Activated CD4-positive, alpha-beta T cell treated with anti-CD3 and anti-CD28 coated beads for 48 hours (primary cell): ENCODE measurements at places on chromosomes 12 and 14.

- DNase-seq = no peak
These were observed 65.1 kb upstream of the CPM start for GRCh38 chr12:68998041-68998440.

GRCh38 chr12:2101771-2102170 lies 49.0 kb downstream of the CACNA1C start:
- no peak for DNase-seq

DNA sequence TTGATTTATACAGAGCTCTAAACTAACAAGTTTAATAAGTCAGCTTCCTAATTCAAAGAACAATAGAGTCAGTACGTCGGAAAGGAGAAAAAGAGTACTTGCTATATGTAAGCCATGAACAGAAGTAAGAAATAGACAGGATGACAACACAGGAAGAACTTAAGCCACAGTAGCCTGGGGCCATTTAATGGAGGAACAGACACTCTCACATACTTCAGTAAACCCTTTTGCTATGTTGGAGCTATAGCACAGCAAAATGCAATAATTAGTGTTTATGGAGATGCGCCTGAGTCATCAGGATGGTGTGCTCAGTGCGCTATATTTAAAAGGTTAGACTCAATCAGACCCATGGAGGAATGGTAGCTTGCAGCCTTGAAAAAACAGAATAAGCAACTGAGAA lies 61.0 kb downstream of the SRGAP1 start:
- no peak for DNase-seq

DNA sequence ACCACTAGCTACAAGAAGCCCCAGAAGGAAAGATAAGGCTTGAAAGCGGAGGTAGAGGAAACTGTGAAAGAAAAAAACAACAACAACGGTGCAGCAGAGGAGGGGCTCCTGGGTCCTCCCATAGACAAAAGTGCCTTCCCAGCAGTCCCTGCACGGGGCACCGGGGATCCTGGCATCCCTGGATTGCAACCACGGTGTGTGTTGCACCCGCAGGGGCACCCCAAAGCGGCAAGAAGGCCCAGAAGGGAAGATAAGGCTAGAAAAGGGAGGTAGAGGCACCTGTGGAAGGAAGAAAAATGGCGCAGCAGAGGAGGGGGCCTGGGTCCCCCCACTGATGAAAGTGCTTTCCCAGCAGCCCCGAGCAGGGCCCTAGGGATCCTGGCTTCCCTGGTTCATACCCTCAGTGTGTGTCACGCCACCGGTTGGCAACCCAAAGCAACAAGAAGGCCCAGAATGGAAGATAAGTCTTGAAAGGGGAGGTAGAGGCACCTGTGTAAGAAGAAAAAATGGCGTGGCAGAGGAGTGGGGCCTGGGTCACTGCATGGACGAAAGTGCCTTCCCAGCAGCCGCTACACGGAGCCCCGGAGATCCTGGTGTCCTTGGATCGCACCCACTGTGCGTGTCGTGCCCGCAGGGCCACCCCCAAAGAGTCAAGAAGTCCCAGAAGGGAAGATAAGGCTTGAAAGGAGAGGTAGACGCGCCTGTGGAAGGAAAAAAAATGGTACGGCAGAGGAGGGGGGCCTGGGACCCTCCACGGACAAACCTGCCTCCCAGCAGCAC lies 281.0 kb downstream of the ALG10 start:
- no peak for DNase-seq

- no peak for DNase-seq
These were observed 64.5 kb downstream of the GALNT16 start for GRCh38 chr14:69324341-69324931.

GRCh38 chr14:73283608-73284379 lies 46.5 kb downstream of the PAPLN start:
- DNase-seq = no peak

DNA sequence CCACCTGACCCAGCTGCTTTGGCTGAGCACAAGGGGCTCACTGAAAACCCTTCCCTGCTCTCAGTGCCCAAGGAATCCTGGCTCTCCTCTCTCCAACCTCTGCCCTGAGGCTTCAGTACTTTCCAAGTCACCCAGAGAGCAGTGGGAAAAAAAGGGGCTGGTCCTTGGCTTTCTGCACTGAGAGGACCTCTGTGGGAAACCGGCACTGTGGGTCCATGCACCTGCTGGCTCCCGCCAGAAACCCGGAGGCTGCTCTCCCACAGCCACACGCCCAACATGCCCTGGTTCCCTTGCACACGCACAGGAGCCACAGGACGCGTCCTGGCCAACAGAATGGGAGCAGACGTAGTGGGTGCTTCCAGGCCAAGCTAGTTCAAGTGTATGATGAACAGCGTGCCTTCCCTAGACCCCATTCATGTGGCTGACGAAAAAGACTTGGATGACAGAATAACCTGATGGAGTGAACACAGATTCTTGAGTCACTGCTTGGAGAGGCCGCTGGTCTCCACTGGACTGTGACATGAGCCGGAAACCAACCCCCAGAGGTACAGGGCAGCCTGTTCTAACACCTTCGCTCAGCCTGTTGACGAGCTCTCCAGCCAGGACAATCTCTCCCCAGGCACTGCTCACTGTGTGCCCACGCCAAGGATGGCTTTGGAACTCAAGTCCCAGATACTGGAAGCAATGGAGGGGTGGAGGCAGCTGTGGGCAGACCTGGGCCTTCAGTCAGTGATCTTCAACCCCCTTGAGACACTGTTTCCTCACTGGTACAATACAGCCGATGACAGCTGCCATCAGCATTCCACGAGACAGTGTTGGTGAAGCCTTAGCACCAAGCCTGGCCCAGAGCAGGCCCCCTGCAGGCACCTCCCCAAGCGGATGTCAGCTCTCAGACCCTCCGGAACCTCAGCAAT lies 87.7 kb downstream of the ITPK1 start:
- DNase-seq = no peak

DNA sequence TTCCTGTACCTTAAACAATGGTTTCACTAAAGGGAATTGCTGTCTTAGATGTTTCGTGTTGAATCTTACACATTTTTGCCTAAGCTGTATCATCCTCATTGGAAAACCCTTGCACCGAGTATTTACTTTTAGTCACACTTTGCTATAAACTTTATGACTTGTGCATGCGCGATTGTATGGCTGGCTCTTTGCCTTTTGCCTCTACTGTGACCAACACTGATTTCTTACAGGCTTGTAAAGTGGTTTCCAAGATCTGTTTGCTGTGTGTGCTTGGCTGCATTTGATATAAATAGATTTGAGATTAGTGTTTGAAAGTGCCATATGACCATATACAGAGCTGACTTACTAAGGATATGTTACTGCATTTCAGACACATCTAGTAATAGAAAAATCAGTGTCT lies 40.5 kb downstream of the RASSF3 start:
- DNase-seq = no peak

- DNase-seq = no peak
These were observed 1.1 kb downstream of the ARHGAP5 start for GRCh38 chr14:32078023-32078857.

GRCh38 chr14:95132760-95133159 lies 24.6 kb downstream of the DICER1 start:
- DNase-seq = no peak

DNA sequence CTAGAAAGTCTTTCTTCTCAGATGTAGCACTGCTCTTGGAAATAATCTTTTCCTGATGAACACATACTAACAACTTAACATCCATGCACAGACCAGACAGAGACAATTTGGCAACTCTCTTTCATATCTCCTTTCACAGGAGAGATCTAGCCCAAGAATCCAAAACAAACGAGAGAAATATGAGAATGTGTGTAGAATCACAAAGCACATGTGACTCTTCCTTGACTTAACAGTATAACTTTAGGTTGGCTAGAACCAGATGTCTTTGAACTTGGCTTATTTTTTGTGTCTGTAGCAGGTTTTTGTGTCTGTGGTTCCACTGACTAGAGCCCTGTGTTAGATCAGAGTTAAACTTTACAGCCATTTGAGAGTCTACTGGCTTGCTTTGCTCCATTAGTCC lies 114.2 kb downstream of the STXBP6 start:
- DNase-seq = no peak

DNA sequence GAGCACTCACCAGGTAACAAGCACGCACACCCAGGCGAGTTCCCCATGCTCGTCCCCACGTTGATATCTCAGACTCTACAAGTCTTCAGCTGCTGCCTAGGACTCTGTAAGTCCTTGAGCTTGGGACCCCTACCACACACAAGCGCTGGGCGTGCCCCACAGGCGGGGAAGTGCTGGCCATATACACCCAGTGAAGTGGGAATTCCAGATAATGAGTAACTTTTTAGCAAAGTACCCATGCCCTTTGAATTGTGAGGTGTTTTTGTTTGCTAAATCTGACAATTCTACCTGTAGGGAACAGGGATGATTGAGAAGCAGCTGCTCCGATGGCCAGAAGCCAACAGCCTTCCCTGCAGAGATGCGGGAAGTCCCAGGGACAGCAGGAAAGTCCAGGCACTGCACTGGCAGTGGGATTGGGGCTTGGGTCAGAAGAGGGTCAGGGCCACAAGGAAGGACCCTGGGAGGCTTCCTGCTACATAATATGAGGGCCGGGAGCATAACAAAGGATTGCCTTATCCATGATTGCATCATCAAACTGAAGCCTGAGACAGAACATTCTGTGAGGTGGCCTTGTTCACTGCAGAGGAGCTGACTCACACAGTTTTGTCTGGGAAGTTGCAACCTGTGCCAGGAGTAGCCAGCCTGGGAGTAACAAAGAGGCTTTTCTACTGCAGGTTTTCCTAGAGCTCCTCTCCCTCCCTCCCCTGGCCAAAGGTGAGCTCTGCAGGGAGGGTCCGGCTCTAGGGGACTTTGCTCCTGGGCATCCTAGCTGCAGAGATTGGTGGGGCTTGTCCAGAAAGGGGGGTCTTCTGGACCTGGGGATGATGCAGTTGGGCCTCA lies 13.2 kb upstream of the SERPINA3 start:
- DNase-seq = no peak

- DNase-seq = no peak
These were observed 28.2 kb downstream of the RAP1B start for GRCh38 chr12:68638721-68639395.

DNA sequence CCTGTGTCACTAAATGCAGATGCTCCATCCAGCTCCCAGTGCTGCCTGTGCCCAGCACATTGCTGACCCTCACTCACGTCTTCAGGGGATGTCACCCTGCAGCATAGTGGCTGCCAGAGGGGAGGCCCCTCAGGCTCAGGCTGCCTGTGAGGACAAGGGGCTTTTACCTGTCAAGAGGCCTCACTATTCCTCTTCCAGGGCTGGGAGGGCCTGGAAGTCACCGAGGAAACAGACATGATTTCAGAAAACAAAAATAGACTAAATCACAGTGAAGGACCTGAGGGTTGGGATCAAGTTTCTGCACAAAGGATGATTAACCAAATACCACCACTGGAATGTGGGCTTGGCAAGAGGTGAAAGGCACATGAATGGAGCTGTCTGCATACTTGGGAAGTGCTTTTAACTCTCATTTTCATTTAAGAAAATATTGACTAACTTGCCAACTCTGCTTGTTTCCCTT lies 1202.3 kb downstream of the BCL11B start:
- DNase-seq = no peak

DNA sequence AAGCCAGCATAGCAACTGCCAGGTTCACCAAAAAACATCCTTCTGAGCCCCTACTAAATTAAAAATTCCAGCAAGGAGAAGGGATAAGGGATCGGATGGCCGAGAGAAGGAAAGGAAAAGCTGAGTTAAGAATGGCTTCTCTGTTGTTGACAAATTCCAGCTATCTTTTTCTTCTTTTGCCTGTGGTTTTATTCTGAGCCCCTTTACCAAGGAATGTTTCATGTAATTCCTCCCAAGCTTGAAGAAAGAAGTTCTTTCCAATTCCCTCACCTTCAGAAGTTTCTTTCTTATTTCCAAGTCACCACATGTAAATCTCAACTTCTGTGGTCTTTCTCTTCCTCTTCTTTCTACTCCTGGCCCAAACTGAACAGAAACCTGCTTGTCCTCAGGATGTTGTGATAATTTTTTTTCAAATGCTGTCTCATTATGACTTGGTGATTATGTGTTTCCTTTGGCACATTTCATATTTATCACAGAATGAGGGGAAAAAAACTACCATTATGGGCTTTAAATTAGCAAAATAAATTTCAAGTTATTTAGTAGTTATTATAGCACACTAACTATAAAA lies 40.0 kb downstream of the FGD6 start:
- no peak for DNase-seq

DNA sequence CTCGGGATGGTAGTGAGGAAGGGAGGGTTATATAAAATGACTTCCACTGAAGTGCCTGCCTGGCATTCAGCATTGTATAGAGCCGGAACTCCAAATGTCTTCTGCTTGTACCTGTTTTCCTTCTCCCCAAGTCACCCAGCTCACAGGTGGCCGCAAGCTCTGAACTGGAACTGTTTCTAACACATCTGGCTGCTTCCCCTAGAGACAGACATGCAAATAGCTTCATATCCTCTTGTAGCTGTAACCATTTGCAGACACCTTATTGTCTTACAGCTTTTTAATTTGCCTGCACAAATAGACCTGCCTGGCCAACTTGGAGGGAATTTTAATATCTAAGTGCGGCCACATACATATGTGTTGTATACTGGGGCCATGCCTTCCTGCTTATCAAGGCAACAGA lies 126.0 kb downstream of the CHST11 start:
- DNase-seq = no peak

DNA sequence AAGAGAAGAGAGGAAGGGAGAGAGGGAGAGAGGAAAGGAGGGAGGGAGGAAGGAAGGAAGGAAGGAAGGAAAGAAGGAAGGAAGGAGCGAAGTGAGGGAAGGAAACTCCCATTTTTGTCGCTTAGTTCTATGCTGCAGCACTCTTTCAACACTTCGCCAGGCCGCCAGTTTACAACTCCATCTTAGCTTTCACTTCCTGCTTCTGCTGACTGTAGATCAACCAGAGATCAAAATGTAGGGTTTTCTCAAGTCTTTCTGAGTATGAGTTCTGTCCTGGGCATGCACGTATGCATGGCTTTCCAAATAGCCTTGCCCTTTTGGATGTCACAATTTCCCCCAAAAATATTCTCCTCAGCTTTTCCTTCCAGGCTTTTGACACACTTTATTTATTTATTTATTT lies 723.4 kb downstream of the TRHDE start:
- no peak for DNase-seq

GRCh38 chr12:130111965-130112496 lies 50.2 kb upstream of the FZD10 start:
- no peak for DNase-seq

- DNase-seq = peak; percentile 32
These were observed 1.1 kb downstream of the JAG2 start for GRCh38 chr14:105167303-105168092.

DNA sequence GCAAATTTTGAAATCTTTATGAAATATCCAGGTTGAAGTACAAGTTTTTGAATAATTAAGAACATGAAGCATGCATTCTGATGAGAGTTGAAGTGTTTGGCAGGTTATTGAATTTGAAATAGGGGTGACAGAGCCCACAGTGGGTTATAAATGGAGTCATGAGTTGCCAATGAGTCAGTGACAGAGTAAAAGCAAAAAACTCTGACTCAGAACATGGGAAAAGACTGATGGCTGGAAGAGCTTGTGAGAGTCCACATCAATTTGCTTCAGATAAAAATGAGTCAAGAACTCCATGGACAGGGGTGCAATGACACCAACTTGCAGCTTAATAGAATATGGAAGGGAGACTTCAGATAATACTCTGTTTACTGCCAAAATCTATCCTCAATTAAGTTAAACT lies 105.3 kb downstream of the SLC6A15 start:
- no peak for DNase-seq

- no peak for DNase-seq
These were observed 40.5 kb downstream of the MED13L start for GRCh38 chr12:116236976-116237375.

- DNase-seq = no peak
These were observed 52.3 kb upstream of the KCNA5 start for GRCh38 chr12:4991373-4991772.

GRCh38 chr14:35285168-35286002 lies 6.8 kb upstream of the PSMA6 start:
- peak; percentile 31 for DNase-seq

- no peak for DNase-seq
These were observed 904 bp downstream of the CACNA1C start for GRCh38 chr12:2053691-2054090.
